Hypothalamus (tissue), 51 donors: ENCODE measurements at places on chromosomes 3 and 15.
A peak's percentile ranks its signal among the peaks of the same experiment; 100 is the strongest.

DNA sequence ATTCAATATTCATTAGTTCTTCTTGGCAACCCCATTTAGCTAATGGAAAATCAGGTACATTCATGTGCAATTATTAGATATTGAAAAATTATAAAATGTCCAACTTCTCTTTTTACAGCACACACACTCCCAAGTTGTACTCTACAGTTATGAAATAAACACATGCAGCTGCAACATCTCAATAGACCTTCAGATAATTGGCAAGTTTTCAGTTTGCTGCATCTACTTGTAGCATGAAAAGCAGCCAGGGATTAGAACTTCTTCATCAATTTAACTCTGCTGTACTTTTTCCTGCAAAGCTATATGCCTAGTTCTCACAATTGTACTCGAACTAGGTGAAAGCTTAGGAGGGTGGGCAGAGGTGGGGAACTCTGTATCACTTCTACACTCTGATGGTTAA lies 46.6 kb upstream of the FHIT start:
- no peak for DNase-seq

- DNase-seq, result no peak
Observed at GRCh38 chr15:79248183-79248582, 34.3 kb upstream of the ANKRD34C start.

DNA sequence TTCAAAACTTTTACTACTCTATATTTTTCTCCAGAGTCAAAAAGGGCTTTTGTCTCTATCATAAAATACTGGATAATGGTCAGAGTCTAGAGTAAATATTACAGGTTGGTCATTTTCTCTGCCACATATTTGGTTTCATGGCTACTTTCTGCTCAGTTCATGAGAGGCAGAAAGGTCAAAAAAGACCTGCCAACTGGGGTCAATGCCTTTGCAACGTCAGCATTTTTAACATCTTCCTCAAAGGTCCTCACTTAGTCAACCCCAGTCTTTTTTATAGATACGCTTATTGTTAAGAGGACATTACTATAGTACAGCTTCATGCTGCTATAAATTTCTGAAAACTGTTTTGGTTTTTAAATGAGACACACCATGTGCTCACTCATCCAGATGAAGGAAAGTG lies 312.1 kb upstream of the ARHGEF26 start:
- DNase-seq, result no peak

- DNase-seq, result no peak
Observed at GRCh38 chr3:160458151-160458550, 8.6 kb upstream of the TRIM59 start.

GRCh38 chr3:120071259-120071658 lies 23.0 kb downstream of the GSK3B start:
- no peak for DNase-seq

- no peak for DNase-seq
Observed at GRCh38 chr3:107850681-107851080, 240.2 kb downstream of the CD47 start.

DNA sequence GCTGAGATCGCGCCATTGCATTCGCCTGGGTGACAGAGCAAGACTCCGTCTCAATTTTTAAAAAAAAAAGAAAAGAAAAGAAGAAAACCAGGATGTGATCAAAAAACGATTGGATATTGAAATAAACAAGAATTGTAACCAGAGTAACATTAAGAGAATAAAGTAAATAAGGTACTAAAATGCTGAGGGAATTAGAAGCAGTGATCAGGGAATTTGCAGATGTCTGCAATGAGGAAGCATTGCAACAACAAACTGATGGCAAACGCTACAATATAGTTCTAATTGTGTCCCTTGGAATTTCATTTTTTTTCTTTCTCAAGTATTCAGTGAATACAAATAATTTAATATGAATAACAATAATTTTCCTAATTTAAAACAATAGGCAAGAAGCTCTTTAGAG lies 1077.5 kb downstream of the TBL1XR1 start:
- no peak for DNase-seq

GRCh38 chr3:169454823-169455222 lies 208.7 kb downstream of the MECOM start:
- DNase-seq, result no peak

DNA sequence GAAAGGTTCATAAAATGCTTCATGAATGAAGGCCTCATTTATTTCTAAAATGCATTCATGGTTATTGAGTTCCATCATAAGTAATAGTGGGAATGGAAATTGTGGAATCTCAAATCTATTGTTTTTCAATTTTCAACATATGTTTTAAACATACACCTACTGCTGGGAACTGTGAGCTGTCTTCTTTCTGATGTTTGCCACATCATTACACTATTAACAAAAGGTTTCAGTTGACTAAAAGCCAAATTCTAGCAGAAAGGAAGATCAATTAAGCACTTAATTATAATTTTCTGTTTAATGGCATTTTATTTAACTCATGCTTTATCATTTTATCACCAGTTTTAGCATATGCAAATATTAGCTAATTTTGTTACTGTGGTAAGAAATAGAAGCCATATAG lies 13.8 kb upstream of the TBC1D23 start:
- no peak for DNase-seq

DNA sequence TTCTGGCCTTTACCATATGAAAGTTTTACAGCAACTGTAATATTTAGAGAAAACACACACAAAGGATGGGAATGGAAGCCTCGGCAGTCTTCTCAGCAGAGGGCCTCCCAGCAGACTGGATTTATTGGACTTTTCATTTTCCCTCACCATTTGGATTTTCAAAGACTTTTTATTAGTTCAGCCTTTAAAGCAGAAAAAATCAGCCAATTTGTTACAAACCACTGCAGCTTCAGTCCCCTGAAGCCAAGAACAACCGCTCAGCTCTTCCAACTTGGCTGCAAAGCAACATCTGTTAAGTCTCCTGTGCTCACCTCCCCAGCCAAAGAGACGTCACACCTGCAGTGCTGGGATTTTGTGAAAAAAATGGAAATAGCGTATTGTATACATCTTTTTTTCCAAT lies 120.8 kb downstream of the GMPS start:
- no peak for DNase-seq

GRCh38 chr3:191348098-191348497 lies 17.8 kb upstream of the UTS2B start:
- DNase-seq, result no peak

GRCh38 chr3:134777341-134777740 lies 17.7 kb upstream of the EPHB1 start:
- DNase-seq, result no peak

DNA sequence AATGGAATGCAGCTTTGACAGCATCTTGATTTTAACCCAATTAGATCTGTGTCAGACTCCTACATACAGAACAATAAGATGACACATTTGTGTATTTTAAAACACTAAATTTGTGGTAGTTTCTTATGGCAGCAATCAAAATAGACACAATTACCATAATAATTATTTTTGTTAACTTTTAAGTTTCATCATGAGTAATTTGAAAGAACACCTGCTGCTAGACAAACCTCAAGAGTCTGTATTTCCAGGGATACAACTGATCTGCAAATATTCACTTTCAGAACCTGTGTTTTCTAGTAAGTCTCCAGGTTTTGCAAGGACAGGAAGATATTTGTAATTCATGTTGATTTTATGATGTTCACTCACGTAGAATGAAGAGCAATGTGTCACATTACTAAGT lies 736.8 kb downstream of the DIPK2A start:
- DNase-seq, result no peak

GRCh38 chr3:52086976-52087663 lies 30.7 kb upstream of the DUSP7 start:
- no peak for DNase-seq

DNA sequence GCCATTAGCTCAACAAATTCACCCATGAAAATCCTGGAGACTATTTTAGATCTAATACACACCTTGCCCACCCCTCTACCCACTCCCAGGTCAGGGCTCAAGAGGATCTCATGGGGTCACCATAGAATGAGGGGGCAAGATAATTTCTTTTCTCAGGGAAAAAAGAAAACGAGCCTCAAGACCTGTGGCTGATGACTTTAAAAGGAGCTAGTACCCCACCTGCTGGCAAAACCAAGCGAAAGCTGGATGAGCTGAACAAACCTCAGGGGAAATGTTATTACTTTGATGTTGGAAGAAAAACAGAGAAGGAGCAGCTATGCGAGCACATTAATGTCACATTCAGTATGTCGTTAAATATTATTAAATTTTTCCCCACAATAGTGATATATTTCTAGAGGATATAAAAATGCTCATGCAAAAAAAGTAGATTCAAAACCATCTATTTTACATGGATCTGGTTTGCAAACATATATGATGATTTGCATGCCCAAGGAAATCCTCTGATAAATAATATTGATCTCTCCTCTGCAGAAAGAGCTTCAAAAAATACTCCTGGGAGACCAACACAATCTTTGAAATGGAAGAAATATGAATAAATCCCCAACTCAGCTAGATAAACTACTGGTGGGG lies 37.7 kb downstream of the PLD1 start:
- DNase-seq, result no peak

GRCh38 chr3:45603226-45603625 lies 8.7 kb downstream of the LIMD1 start:
- DNase-seq, result no peak

- DNase-seq, result no peak
Observed at GRCh38 chr15:90053685-90054466, 48.4 kb downstream of the IDH2 start.

DNA sequence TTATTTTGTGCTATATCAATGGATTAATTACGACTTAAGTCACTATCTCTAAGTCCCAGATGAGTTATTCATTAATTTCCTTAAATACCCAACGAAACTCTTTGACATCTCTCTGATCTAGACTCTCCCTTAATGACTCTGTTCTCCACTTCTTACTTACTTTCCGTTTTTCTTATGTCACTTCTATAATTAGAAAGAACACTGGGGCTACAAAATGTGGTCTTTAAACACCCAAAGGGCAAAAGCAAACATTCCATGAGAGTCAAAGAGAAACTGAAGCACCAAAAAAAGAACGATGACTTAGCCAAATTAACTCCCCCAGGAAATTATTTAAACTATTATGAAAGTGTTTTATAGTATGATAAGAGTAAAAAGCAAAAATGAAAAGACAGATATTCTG lies 166.4 kb upstream of the UBE2E2 start:
- DNase-seq, result no peak

- no peak for DNase-seq
Observed at GRCh38 chr3:16309558-16309957, 44.5 kb downstream of the OXNAD1 start.

GRCh38 chr15:100526027-100526481 lies 2.7 kb downstream of the CERS3 start:
- DNase-seq, result peak; percentile 5

- DNase-seq, result no peak
Observed at GRCh38 chr3:45062697-45063070, 36.6 kb downstream of the CLEC3B start.

GRCh38 chr15:67446449-67446848 lies 74.5 kb upstream of the C15orf61 start:
- no peak for DNase-seq

DNA sequence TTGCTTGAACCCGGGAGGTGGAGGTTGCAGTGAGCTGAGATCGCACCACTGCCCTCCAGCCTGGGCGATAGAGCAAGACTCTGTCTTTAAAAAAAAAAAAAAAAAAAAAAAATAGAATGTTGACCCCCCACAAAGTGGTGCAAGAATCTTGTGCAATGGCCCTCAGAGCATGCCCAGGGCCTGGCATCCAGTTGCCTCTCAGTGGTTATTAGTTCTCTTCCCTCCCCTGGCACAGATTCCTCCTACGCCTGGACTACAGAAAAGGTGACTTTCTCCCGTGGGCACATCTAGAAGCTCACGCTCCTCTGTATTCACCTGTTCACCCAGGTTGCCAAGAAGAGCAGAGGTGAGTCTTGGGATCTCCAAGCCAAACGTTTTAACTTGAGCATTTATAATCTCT lies 36.7 kb downstream of the ACSBG1 start:
- no peak for DNase-seq

DNA sequence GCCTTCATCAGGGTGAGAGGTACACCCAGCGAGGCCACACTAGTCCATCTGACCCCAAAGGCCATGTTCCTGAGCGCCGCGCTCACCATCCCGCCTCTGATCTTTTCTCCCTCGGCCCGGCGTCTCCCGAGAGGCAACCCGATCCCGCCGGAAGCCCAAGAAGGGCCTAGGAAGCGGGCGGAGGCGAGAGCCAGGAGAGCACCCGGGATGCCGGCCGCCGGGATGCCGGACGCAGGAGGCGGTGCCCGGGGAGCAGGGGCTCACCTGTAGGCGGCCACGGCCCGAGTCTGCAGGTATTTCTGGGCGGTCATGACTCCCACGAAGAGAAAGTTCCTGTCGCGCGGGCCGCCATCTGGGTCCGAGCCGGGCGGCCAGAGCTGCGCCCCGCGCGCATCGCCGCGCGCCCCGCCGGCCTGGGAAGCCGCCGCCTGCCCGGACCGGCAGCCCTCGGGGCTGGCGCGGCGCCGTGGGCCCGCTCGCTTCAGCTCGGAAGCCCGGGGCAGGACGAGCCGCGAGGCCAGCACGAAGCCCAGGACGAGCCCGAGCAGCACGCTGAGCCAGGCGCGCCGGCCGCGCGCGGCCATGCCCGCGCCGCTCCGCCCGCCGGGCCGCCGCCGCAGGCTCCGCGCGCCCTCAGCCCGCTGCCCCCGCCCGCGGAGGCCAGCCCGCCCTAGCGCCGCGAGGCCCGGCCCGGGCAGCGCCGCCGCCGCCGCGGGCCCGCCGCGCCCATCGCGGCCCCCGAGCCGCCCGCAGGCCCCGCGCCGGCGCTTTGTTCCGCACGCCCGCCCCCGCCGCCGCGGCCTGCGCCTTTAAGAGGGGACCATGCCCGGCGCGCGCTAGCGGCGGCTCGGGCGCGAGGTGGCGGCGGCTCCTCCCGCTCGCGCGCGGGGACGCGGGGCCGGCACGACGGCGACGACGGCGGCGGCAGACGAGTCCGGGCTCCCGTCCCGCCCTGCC lies 697 bp downstream of the CHSY1 start:
- DNase-seq, result peak; percentile 25

DNA sequence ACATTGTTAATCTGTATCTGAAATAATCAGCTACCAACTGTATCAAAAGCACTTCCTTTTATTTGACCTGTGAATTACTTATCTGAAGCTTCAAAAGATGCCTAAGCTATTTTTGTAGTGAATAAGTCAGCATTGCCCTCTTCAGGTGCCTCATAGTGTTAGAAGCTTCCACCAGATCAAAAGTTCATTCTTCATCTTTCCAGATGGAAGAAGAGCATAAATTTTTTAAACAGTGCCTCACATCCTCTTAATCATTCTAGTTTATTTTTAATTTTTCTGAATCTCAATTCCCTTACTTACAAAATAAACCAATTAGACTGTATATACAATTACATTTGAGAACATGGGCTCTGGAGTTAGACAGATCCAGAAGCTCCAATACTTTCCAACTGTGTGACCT lies 65.0 kb downstream of the MYO5A start:
- no peak for DNase-seq

GRCh38 chr3:120162400-120162799 lies 68.2 kb upstream of the GSK3B start:
- no peak for DNase-seq

GRCh38 chr3:85837402-85837801 lies 878.6 kb downstream of the CADM2 start:
- no peak for DNase-seq

GRCh38 chr3:148333091-148333490 lies 364.6 kb upstream of the AGTR1 start:
- DNase-seq, result peak; percentile 3
